Mesenchymal stem cell (in vitro differentiated cells and primary cell): ENCODE measurements at places on chromosomes 12 and 14.

GRCh38 chr12:99498756-99499155 is 148.8 kb upstream of the GARIN6 start:
- DNase-seq = peak; percentile 32

- no peak for DNase-seq
Observed at GRCh38 chr14:66628636-66629035, 120.7 kb downstream of the GPHN start.

- DNase-seq = peak; percentile 26
Observed at GRCh38 chr14:50344876-50345563, 32.9 kb downstream of the DMAC2L start.

DNA sequence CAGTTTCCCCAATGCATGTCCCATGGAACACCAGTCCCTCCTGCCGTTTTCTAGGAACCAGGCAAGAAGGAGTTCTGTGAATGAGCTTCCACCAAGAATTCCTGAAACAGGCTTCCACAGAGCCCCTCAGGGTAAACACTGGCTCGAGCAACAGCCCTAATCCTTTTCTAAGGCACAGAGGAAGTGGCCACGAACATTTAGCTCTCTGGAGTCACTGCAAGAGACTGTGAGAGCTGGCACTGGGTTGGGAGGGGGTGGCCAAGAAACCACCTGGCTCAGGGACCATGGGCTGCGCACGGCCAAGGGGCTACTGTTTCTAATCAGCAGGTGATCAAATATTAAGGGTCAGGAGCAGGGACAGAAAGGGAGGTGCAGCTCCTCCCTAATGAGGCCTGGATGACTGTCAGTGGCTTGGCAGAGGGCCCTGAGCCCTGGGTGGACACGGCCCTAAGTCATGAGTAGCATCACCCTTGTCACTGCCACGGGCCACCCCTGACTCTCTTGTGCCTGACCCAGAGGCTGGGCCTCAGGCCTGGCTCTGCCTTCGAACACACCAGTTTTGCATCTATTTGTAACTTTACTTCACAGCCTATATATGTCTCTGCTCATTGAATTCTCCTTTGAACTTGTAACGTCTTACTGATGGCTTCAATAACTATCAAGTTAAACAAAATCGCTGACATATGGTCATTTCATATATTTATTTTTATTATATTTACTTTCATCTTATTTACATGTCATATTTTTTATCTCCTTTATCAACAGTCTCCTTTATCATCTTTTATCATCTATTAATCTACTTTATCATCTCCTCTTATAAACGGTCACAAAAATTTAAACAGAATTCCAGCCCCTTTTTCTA is 154.0 kb downstream of the DICER1 start:
- DNase-seq = no peak

DNA sequence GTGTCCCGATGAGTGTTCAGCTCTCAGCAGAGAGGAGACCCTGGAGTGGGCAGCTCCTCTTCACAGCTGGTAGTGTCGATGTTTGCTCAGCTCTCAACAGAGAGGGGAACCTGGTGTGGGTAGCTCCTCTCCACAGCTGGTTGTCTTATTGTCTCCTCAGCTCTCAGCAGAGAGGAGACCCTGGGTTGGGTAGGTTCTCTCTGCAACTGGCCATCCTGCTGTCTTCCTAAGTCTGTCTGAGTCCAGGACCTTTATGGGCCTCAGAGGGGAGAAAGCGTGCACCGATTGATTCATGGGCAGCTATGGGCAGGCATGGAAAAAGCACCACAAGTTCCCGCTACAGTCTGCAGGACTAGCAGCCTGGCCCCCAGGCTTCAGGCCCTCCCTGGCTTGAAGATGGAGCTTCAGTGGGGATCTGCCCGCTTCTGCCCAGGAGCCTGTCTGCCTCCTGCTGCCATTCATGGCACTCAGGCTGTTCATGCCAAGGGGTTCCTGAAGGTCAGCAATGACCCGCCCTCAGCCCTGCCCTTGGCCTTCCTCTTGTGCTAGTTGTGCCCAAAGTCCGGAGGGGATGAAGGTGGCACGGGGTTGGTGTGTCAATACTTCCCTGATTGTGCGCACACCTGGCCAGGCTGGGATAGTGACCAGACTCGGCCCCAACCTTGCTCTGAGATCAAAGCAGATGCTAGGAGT is 224.2 kb downstream of the KCNC2 start:
- DNase-seq = no peak

GRCh38 chr14:73231981-73232851 is 5.1 kb upstream of the PAPLN start:
- DNase-seq = peak; percentile 44

- DNase-seq = no peak
Observed at GRCh38 chr12:39622306-39622705, 2.7 kb upstream of the ABCD2 start.

- no peak for DNase-seq
Observed at GRCh38 chr12:129075460-129076208, 222.4 kb downstream of the GLT1D1 start.

DNA sequence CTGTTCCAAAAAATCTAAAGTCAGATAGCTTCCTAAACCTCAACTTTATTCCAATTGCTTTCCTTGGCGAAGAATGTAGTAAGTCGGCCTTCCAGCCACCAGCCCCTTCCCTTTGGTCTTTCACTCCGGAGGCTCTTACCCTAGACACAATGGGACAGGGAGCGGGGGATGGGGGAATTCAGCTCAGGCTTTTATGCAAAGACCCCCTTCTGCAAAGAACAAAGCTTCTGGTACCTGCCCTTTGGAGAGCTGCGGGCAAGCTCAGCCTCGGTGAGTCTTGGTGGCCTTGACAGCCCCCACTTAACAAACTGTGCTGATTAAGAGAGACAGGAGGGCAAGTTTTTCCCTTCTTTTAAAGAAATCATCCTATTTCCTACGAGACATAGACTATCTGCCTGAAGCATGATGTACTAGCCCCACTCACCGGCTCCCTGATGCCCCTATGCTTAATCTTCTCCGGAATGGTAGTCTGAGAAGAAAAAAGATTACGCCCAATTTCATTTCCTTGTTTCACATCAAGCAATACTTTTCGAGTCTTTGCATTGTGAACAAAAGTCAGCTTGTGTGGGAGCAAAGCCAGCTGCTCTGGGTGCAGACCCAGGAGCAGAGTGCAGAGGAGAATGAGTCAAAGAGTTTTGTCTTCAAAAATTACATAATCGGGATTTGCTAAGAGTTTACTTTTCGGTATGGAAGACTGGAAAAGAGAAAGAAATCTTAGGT is 1.5 kb upstream of the NANOG start:
- no peak for DNase-seq

DNA sequence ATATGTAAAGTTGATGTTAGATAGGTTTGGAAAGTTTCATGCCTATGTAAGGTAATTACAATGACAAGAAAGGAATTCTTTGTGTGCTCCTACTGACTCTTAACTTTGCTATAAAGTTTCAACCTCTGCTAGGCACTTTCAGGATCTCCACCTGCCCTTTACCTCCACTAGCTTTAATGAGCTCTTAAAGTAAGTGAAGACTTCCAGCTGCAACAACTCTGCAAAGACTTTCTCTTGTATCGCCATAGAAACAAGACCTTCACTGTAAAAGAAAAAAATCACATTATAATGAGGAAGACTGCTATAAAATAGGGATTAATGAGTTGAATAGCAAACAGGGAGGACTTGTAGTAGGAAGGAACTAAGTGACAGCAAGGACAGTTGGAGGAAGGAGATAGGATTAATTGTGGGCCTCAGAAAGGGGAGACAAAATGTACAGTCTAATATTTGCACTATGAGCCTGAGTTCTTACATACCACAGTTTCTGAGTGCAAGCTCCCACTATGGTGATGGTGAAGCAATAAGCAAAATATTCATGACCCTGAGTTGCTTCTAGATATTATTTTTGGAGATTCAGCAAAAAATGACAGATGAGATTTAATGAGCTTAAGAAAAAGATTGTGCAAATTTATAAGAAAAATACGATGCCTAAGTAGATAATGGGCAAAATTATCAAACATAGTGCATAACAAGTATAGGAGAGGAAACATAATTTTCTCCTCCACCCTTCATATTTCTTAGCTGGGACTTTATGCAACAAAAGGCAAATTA is 66.7 kb downstream of the DHRS2 start:
- no peak for DNase-seq

DNA sequence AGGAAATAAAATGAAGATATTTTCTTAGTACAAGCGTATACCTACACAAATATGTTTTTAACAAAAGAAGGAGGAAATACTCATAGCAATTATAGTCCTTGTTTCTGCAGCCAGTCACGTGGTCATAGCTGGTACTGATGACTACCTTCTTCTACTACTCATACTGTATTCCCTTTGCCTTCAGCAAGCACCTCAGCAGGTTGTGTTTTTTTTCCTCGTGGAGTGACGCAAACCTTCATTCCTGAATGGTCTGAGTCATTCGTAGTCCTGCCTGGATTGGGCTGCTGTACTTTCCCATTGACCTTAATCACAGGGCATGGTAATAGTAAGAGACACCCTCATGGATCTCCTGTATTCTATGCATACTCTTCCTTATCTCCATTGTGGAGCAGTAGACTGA is 25.7 kb upstream of the SLC16A7 start:
- no peak for DNase-seq

GRCh38 chr12:99810718-99811593 is 163.4 kb downstream of the GARIN6 start:
- DNase-seq = peak; percentile 27

GRCh38 chr12:93832131-93832530 is 155.0 kb downstream of the CRADD start:
- DNase-seq = no peak

GRCh38 chr12:132322206-132323132 is 6.9 kb downstream of the GALNT9 start:
- DNase-seq = no peak

DNA sequence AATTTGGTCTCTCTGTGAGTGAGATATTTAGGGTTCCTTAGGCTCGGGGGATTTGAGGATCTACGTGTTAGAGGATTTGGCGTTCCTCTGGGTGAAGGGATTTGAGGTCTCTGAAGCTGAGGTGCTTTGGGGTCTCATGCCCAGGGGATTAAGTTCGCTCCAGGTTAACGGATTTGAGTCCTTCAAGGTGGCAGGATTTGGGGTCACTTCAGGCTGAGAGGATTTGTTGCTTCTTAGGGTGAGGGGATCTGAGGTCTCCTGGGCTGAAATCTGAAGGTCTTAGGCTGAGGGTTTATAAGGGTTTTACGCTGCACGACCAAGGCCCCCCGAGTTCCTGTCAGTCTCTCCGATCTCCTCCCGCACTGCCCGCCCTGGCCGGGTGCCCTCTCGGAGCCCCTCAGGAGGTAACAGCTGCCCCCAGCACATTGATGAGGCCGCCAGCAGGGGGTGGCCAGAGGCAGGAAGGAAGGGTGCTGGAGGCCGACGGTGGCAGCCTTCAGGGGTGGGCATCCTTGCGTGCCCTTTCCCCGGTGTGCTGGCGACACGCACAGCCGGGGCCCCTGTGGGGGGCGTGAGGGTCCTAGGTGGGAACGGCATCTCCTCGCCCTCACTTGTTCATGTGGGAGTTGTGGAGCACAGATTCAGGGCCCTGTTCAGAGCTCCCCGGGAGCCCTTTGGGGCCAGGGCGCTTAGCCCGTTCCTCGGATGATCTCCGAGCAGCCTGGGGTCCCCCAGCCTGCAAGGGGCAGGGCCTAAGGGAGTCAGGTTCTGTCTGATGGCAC is 14.3 kb downstream of the CEP170B start:
- DNase-seq = no peak

DNA sequence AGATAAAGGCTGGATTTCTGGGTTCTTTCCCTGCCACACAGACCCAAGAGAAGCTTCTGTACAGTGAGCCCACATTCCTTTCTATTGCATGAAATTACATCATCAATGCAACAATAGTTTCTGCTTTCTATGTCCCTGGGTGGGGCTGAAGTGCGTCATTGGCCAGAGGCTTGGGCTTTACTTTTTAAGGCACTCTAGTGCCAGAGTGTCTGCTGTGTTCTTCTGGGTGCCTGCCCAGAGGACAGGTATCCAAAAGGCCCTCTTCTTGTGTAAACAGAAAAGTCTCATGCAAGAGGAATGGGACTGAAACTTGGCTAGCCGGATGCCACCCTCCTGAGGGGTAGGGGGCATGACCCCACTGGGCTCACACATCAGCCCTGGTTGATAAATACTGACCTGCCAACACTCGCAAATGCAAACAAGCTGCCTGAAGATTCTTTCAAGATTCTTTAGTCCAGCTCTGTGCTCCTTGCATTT is 5.9 kb downstream of the KRT86 start:
- DNase-seq = peak; percentile 84

GRCh38 chr14:36855396-36855795 is 193.7 kb downstream of the PAX9 start:
- DNase-seq = no peak

DNA sequence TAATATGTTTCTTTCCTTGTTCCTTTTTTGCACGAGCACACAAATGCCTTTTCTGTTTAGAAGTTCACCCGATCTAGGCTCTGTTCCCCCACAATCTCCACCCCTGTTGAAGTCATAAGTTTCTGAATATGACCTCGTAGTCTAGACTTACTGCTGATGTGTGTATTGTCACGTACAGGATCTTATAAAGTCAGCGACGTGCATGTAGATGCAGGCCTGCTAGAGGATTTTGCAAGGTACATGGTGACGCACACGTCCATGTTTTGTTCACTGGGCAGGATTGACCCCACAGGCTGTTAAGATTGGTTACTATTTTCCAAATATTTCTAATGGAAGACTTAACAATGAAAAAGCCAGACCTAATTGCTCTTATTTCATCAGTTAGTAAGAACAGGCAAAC is 46.2 kb upstream of the CCDC91 start:
- no peak for DNase-seq

- no peak for DNase-seq
Observed at GRCh38 chr14:101357559-101358319, 203.6 kb upstream of the DIO3 start.

- DNase-seq = no peak
Observed at GRCh38 chr12:10982244-10982643, 4.5 kb downstream of the TAS2R50 start.

DNA sequence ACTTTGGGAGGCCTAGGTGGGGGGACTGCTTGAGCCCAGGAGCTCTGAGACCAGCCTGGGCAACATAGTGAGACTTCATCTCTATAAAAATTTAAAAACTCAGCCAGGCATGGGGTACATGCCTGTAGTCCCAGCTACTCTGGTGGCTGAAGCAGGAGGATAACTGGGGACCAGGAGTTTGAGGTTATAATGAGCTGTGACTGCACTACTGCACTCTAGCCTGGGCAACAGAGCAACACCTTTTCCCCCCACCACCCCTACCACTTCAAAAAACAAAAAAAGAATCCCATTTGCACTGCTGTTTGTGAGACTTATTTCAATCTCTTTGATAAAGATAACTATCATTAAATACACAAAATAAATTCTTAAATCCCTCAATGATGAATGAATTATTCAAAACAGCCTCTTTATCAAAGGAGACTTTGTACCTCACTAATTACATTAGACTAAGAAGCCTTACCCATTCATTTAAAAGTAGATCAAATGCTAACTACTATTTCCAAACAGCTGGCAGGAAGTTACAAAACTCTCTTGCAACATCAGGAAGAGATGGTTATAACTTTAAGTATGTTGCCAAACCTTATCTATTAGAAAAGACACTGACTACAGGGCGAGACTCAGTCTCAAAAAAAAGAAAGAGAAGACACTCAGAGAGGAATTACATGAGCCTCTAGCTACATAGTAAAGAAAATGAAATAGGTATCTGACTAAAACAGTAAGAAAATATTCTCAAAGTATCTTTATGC is 14.7 kb downstream of the BLTP3B start:
- DNase-seq = peak; percentile 90
